ENCODE measurements at places on chromosomes 2 and 18.

DNA sequence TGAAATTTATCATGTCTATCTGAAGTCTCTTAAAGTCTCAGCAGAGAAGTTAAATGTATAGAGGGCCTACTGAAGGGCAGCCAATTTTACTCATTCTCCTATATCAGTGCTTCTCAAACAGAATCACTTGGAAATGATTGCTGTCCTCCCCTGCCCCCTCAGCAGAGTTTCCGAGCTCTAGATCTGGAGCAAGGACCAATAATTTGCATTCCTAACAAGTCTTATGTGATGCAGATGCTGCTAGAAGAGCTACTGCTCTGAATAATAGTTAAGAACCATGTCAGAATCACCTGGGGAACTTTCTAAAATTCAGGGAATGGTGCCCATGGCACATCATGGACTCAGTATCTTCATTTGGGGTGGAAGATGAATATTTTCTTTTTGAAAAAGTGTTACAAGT is 105.6 kb upstream of the EPHA4 start:
- DNase-seq, result no peak

DNA sequence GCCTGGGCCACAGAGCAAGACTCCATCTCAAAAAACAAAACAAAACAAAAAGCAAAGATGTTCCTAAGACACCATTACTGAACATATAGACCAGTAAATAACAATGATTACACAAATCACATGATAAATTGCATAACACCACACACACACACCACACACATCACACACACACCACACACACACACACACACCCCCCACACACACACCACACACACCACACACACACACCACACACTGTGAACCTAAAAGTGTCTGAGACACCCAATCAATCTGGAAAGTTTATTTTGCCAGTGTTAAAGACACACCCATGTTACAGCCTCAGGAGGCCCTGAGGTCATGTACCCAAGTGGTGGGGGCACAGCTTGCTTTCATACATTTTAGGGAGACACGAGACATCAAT is 62.6 kb upstream of the ASAP2 start:
- no peak for DNase-seq

GRCh38 chr2:158112992-158113391 is 11.3 kb downstream of the UPP2 start:
- DNase-seq, result no peak

DNA sequence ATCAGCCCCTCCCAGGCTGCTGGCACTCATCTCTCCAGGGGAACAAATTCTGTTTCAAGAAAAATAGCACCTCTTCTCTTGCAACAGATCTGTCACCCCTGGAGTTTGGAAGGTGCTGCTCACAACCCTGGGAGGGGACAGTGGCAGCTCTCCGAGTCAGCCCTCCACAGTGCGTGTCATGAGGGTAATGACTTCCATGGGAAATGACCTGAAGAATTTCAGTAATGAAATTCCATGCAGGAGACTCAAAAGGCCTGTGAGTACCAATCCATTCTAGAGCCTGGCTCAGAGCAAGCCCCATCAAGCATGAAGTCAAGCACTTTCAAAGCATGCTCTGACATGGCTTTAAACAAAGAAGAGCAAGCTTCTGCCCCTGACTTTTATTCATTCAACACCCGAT is 276.3 kb upstream of the PARD3B start:
- DNase-seq, result no peak

DNA sequence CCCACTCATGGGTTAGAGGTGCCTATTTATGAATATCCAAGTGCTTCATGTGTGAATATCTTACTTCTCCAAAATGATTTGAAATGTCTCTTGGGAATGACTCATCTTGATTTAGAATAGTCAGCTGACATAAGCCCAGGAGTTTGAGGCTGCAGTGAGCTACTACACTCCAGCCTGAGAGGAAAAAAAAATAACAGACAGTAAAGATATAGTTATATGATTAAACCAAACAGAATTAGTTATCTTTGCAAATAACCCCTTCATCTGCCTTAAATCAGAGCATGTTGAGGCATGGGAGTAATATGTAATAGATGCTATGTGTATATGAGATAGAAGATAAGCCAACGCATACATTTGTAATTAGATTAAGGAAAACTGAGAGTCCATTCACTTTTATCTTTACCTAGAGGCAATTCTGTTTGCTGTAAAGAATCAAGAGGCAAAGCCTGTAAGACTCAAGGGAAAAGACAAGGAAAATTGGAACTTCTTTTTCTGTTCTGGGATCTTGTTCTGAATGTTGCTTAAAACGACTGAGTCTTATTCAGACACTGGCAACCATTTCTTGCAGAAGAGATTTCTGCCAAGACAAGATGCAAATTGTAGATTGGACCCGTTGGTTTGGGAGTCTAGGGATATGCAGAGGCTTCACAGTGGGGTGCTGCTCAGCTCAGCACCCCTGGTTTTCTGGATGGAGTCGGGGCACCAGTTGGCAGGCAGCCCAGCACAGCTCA is 104.4 kb downstream of the LIPG start:
- DNase-seq, result no peak

- DNase-seq, result no peak
Observed at GRCh38 chr2:209564816-209565215, 141.0 kb downstream of the MAP2 start.

DNA sequence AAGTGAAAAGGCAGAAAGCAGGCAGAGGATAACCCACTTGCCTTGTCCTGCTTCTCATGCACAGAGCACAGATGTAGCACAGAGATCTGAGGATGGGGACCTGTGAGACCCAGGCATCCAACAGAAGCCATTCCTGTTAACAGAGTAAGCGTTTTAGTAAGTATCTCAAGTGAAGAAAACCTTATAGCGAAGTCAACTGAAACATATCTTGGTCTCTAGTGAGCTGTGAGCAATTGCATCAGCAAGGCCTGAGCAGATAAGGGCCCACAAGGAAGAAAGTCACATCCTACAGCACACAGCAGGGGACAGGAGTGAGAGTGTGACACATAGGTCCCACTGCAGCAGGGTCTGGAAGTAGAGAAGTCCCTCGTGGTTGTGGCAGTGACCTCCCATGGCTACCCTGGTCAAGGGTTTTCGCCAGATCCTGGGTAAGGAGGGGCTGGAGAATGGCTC is 248.7 kb upstream of the TNP1 start:
- DNase-seq, result no peak

DNA sequence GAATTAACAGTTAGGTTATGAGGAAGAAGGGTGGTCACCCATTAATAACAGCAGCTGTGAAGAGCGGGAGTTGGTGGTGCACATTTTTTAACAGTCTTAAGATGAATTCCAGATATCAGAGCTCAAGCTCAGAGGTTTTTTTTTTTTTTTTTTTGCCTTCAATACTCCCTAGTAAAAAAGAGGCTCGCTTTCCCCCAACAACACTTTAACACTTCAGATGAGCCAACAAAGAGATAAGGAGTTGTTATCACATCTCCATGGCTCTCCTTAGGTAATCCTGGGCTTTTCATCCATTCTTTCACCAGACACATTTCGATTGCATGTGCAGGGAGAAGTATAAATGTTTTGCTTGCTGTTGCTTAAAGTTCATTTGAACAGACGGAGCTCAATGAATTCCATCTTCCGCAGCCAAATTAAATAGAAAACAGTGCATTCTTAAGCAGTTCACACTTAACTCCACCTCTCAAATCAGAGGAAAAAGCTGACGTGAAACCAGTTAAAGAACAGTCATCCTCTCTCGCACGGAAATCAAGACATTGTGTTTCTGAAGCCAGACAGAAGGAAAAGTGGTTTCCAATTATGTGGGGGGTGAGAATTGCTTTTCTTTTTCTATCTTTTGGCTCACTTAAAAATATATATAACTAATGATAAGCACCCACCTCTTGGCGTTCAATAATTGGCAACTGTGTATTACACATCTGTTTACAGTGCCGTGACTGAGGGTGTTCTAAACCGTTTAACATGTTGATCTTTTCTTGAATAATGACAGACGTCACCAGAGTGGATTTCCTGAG is 118.2 kb downstream of the ZNF521 start:
- DNase-seq, result no peak

GRCh38 chr18:23114911-23115310 is 20.4 kb upstream of the CABLES1 start:
- DNase-seq, result no peak

DNA sequence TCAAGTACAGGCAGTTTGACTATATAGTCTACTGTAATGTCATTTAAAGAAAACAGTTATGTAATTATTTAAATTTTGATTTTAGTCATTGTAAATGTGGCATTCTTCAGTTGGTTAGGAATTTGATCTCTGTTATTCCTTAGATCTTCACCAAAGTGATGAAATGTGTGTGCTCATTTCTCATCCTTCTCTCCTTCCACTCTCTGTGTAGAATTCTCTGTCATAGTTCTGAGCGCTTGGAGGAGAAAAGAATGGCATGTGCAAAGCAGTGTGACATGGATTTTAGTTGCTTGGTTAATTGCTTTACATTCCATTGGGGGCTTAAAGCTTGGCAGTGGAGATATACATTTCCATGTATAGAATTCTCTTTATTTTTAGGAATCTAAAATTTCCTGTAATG is 14.8 kb downstream of the PIK3C3 start:
- DNase-seq, result no peak

DNA sequence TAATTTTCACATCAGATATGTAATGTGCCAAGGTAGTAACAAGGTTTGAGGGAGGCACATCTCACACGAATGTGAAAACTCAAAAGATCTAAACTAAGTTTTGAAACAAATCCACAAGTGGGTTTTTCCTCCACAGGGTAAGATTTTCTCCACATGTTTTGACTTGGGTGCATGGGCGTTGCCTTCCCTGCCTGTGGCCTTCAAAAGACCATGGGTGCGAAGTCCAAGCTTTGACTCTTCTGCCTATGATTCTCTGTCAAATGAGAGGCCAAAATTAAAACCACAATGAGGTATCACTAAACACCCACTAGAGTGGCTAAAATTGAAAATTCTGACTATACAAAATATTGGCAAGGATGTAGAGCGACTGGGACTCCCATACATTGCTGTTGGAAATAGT is 30.7 kb downstream of the NIFK start:
- no peak for DNase-seq

DNA sequence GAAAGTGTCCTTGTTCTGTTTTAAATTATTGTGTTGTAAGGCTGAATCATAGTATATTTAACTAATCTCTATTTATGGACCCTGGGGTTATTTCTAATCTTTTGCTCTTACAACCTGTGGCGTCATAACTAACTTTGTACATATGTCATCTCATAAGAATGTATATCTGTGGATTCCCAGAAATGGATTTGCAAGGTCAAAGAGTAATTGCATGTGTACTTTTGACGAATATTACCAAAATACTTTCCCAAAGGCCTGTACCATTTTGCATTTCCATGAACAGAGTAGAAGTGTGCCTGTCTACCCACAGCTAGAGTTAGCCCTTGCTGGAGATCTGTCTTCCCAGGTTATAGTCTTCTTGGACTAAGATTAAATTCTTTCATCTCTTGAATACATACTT is 42.8 kb downstream of the SEMA4F start:
- DNase-seq, result no peak

- DNase-seq, result no peak
Observed at GRCh38 chr2:235977445-235977844, 190.7 kb downstream of the GBX2 start.

DNA sequence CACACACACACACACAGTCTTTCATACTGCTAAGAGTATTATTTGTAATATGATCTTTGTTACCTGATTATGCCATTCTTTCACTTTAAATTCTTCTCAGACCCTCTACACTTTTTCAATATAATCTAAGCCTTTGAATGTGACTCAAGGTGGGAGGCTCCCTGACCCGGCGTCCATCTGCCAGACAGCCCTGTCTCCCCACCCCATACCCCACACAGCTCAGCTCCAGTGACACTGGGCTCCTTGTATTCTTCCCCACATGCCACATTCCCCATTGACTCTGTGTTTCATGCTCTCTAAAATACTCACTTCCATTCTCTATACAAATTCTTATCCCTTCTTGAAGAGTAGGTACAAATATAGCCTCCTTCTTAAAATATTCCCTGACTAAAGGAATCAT is 442.2 kb downstream of the TGIF1 start:
- peak; percentile 11 for DNase-seq

GRCh38 chr2:225120186-225120585 is 77.9 kb upstream of the DOCK10 start:
- DNase-seq, result no peak

DNA sequence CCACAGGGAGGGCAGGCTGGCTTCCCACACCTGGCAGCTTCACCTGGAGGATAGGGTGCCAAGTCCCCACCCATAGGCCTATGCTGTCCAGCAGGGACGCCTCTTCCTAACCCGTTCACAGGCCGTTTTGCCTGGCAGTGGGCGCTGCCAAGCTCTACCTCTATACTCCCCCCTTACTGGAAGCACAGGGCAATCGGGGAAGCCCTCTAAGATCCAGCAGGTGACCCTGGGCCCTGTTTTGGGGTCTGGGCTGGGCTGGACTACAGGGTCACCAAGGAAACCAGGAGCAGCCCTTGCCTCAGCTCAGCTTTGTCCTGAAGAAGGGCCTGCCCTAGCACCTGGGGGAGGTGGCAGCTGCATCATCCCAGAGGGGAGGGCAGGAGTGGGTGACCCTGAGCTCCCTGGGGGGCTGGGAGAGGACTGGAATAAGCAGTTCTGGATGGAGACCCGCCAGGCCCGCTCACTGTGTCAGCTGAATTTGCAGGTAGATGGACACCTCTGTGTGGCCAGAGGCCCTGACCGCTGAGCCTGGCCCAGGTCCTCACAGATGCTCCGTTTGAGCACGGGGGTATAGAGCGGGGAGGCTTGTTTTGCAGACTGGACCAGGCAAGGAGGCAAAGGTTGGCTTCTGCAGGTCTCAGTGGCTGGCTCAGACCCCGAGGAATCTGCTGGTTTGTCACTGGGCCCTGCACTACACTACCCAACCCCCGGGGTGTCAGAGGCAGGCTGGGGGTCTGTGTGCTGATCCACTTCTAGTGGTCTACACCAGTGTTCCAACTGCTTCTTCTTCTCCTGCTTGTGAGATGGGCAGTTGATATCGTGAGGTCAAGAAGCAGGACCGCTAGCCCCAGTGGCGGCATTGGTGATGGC is 163.1 kb downstream of the ASB1 start:
- DNase-seq, result no peak

DNA sequence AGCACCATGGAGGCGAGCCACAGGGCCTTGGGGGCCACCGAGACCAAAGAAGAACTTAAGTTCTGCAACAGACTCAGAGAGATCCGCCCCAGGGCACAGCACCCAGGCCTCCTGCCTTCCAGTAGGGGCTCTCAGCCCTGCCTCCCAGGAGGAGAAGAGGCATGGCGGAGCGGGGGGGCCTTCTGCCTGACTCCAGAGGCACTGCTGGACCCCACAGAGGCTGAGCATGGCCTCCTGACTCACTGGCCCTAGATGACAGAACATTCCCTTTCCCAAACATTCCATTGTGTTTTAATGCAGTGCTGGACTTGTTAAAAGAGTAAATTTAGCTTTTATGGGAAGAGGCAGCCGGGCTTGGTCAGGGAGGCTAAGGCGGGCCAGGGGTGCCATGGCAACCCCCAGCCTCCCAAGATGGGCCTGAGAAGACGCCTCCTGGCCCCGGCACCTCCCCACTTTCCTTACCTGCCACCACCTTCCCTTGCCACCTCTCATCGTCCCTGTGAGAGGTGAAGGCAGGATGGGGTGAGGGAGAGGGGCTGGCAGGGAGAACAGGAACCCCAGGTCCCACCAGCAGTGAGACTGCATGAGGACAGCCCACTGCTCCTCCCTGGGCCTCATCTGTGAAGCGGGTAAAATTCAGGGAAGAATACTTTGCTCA is 65.4 kb downstream of the SMAD7 start:
- no peak for DNase-seq

All from NCI-H524 (cell line).